ENCODE measurements at places on chromosomes 5 and 9.

DNA sequence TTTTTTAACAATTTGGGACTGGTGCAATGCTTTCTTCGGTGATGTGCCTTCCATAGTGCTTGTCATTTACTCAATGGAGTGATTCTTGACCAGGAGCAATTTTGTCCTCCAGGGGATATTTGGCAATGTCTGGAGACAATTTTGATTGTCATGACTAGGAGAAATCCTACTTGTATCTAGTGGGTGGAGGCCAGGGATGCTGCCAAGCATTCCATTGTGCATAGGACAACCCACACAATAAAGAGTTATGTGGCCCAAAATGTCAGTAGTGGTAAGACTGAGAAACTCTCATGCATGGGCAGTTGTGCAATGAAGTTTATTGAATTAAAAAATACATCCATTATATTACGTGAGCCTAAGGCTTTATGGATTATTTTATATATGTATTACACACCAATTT, 70.5 kb downstream of the FOCAD start:
- DNase-seq, result no peak

- no peak for DNase-seq
Observed at GRCh38 chr5:67648201-67648671, 451.6 kb upstream of the CD180 start.

DNA sequence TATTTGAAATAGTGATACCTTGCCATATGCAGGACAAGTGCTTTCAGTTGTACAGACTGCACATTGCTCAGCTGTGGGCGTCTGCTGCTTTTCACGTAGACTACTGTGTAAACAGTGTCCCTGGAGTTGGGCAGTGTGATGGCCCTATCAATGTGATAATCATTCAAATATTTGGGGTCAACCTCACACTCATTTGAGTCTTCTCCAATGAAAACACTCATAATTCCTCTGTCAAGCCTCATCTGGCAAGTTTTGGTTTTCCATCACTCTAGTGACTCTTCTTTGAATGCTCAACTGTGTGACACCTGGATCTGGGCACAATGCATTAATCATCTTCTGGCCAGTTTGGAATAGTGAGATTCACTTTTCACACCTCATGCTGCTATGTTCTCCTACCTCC, 64.4 kb downstream of the UGCG start:
- DNase-seq, result no peak

DNA sequence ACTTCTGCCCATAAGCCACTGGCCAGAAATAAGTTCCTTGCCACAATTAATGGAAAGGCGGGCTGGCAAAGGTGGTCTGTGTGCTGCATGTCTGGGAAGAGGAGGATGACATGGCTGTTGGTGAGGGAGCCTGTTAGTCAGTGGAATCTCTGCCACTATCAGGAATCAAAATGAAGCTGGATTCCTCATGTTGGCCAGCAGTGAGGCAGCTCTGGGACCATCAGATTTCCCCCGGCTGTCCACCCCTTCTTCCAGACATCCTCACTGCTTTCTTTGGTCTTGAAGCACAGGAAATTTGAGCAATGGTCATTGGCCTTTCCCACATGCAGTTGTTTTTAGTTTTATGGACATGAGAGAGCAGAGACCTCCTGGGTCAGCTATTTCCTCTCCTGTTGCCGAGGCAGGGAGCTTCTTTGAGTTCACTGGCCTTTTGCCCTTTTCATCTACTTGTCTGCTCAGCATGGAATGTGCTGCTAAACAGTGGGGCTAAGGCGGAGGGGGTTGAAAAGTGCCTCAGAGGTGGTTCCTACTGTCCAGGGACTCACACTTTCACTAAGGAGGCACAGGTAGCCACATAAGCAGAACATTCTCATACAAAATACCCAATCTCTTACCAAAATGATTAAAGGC, 34.8 kb upstream of the NEURL1B start:
- DNase-seq, result no peak

GRCh38 chr9:92781899-92782298, 17.3 kb upstream of the BICD2 start:
- no peak for DNase-seq

DNA sequence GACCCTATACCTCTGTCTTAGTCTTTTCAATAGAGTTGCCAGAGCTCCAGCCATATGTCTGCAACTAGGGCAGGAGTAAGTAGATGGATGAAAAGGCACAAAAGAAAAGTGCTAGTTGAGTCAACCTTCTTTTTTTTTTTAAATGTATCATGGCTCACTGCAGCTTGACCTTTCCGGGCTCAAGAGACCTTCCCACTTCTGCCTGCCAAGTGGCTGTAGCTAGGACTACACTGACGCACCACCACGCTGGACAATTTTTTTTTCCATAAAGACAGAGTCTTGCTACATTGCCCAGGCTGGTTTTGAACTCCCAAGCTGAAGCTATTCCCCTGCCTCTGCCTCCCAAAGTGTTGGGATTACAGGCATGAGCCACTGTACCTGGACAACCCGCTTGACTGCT, 27.3 kb downstream of the FOXE1 start:
- no peak for DNase-seq

DNA sequence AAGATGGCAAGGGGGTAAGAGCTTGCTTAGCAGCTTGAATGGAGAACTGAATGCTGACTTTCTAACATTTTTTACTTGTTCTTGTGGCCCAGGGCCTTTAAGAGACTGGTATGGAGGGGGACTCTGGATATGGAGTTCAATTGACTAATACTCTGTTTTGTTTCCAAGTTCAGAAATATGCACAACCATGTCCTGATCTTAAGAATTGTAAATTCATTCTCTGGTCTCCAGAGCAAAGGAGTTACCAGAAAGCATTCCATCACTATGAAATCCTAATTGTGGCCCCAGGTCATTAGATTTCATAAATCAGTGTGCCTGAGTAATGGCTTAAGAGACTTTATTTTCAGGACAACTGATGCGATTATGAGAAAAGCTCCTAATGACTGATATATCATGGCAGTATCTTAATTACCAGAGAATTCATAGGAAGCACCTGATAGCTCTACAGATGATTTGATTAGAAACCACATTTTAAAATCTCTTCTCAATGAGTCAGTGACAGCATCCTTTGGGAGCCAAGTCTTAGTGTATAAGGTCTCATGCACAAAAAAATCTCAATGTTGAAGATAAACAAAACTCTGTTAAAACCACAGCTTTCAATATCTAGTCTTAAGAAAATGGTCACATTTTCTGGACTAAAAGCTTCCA, 613.6 kb upstream of the KLF4 start:
- no peak for DNase-seq

DNA sequence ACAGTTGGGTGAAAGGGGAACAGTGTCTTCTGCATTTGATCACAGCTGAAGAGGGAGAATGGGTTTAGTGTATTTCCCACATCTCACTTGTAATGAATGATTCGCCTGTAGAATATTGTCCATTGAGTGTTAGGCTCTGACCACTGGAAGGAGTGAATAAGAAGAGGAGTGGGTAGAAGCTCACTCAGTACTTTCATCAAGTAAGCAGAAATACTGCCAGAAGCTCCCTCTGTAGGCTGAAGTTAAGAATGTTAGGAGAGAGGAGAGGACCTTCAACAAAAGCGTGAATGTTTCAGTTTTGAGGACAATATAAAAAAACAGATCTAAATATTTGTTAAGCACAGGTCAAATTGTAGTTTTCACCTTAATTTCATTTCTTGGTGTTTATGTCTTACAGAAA, 27.5 kb downstream of the FSD1L start:
- no peak for DNase-seq

- no peak for DNase-seq
Observed at GRCh38 chr5:133128066-133128465, 76.3 kb downstream of the HSPA4 start.

DNA sequence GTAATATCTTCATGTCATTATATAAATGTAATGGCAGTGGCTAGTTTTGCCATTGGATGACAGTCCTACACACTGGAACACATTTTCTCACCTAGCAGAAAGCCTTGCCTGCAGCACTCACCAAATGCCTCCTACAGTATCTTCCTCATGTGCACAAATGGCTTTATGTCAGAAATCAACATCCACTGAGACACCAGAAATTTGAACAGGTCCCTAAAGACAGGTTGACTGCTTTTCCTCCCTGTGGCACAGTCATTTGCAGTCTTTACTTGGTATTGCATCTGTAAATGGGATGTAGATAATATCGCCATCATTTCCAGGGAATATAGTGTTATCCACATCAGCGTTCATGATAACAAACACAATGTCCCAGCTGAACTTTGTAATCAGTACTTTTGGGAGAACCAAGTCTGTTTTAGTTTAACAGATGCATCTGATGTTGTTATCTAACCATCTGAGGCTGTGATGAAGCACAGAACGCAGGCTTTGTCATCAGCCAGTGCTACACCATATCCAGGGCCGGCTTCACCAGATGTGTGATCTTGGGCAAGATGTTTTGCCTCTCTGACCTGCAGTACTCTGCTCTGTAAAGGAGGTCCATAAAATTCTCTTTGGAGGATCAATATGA, 83.9 kb upstream of the TAS2R1 start:
- DNase-seq, result no peak

DNA sequence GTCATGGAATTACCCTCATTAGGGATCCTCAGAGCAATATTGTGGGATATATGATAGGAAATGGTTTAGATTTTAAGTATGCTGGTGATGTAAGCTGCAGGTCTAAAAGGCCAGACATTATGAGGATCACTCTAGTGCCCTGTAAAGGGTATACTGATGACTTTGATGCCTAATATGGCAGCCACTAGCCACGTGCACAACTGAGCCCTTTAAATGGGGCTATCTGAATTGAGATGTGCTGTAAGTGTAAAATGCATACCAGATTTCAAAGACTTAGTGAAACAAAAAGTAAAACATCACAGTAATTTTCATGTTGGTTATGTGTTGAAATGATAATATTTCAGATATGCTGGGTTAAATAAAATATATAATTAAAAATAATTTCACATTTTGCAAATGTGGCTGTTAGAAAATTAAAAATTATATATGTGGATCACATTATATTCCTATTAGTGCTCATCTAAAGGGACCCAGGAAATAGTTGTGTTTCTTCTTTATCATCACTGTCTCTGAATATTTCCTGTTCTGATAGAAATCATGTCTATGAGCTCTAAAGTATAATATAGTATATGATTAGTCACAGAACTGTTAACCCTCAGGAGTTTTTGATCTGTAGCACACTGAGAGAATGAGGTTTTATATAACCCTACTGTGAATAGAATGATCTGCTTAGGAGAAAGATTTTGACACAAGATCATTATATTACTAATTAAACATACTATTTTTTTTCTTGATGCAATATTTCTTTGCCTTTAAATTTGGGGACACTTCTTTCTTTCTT, 50.1 kb downstream of the OSTF1 start:
- DNase-seq, result no peak

DNA sequence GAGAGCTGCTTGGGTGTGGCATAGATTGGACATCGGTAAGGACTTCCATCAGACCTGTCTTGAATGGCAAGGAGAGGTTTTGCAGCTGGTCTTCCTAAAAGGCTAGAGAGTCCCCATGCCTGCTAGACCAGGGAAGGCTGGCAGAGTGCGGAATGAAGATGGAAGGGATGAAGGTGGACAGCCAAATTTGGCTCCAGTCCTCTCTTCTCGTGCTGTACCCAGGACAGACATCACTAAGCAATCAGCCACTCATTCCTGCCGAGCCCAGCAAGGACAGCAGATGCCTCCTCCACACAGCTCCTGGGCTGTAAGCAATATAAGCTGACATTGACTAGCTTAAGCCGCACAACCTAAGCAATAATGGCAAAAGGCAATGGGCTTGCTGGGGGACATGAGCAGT, 112.0 kb downstream of the OLFM1 start:
- no peak for DNase-seq

GRCh38 chr9:137534256-137535119, 15.7 kb downstream of the PNPLA7 start:
- DNase-seq, result no peak

- no peak for DNase-seq
Observed at GRCh38 chr9:8521112-8521511, 721.5 kb upstream of the DMAC1 start.

- no peak for DNase-seq
Observed at GRCh38 chr5:113487416-113487780, 855 bp downstream of the MCC start.

- no peak for DNase-seq
Observed at GRCh38 chr5:75656311-75657003, 45.2 kb downstream of the ANKDD1B start.

DNA sequence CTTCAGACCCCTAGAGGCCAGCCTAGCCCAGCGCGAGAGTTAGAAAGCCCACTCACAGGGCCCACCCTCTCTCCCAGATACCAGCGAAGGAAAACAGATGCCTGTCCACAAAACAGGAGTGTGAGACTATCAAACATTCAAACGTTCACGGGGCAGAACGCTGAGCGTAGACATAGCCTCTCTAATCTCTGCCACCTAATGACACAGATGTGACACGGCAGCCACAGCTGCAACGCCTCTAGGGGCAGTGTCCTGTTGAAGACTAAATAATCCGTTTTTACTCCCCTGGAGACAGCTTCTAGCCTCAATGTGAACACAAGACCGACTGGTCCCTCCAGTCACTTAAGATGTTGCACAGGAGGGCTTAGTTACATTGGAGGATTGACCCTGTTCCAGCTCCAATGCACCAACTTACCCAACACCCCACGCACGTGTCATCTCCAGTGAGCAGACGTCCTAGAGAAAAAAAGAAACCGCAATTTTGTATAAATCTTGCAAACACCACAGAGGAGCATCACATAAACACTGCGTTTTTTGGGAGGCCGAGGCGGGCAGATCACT, 14.3 kb downstream of the DIPK1B start:
- peak; percentile 36 for DNase-seq

DNA sequence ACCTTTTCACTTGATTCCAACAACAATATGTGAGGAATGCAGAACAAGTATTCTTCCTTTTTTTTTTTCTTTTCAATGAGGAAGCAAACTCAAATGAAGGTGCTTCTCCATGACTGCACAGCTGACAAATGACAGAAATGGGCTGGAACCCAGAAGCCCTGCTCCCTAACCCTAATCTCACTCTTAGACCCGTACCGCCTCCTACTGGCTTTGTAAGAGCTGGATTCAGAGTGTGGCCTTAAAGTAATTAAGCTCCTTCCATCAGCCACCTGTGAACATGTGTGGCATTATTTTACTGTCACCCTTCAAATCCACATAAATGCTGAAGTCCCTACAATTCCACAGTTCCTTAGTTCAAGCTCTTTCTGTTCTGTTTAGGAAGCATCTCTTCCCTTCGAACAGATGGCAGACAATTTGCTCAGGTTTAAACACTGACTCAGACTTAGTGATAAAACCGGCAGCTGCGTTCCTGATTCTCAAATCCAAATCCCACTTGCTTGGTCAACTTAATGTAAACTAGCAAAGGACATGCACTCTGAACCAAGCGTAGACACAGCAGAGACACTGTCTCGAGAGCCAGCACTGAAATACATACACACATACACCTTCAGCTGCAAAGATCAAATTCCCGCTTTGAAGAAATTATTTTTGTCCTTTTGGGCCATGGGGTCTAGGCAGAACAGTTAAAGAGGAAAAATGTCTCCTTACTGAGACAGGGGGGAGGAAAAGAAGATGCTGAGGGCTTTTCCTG, 316.7 kb upstream of the TLE4 start:
- DNase-seq, result no peak

Data from effector CD4-positive, alpha-beta T cell (primary cell).